ENCODE measurements at places on chromosomes 16 and 17. TPM values are rescaled to one million over a fixed set of nuclear protein-coding genes. Genes with fewer than 3 reads are reported as not detected.

Gene DNAAF1
- 0.19 TPM for total RNA-seq

Gene ZNF319
- 19.7 TPM for total RNA-seq

Gene PRSS27
- 0.61 TPM for total RNA-seq

Gene MYLK3
- total RNA-seq = 0.32 TPM

Gene XYLT1
- 48.5 TPM for total RNA-seq

Gene CACNG5
- total RNA-seq = not detected

Gene EVI2B
- 176 TPM for total RNA-seq

Gene UMOD
- not detected for total RNA-seq

Gene AOC3
- total RNA-seq = 1.2 TPM

Gene SYNGR3
- total RNA-seq = 1.6 TPM
